ENCODE measurements at places on chromosomes 12 and 14.

- DNase-seq, result no peak
Measured at GRCh38 chr14:35940291-35940690, 114.2 kb downstream of the BRMS1L start.

DNA sequence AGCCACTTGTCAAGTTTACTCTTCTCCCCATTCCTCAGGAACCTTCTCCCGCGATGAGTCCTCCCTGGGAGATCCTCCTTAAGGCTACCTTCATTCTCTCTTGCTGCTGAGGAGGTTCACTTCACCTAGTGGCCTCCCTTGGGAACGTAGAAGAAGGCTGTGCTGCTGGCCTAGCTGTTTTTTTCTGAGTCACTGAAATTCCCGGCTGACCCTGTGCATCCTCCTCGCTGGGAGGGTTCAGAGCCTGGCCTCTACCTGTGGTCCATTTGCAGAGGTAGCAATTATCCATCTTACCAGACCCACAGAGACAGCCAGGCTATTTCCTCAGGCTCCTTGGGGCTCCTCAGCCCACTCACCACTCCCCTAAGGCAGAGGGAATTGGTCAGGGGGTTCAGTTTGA is 4.6 kb downstream of the KRT82 start:
- no peak for DNase-seq

DNA sequence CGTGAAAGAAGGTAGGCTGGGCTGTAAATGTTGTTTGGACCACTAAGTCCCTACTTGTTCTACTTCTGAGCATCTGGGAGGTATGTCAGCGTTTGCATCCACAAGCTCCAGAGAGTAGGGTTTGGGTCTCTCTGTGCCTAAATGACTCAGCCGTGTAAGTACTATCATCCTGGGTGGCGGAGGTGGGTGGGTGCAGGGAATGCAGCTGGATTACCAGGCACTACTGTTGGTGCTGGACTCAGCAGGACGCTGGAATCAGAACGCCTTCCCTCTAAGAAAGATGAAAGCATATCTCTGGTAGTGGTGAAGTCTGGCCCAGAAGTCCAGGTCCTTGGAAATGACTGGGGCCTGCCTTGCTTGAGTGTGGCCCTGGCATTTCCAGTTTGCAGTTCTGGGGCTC is 289.7 kb downstream of the PCNX1 start:
- DNase-seq, result no peak

GRCh38 chr14:78501909-78502308 is 331.7 kb downstream of the NRXN3 start:
- no peak for DNase-seq

DNA sequence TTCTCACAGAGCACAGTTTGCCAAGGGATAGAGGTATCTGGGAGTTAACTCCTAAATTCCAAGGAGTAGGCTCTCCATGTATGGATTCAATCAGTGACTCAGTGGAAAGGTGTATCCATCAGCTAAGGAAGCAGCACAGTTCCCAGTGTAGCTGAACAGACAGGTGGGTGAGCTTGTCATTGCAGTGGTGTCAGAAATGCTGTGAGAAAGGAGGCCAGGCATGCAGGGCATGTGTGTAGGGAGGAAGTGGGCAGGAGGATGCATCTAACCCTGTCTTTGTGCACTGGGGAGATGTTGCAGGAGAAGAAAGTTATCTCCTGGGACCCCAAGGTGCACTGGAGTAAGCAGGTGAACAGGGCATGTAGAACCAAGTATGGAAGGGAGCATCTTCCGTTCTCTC is 539.0 kb downstream of the VRK1 start:
- no peak for DNase-seq

DNA sequence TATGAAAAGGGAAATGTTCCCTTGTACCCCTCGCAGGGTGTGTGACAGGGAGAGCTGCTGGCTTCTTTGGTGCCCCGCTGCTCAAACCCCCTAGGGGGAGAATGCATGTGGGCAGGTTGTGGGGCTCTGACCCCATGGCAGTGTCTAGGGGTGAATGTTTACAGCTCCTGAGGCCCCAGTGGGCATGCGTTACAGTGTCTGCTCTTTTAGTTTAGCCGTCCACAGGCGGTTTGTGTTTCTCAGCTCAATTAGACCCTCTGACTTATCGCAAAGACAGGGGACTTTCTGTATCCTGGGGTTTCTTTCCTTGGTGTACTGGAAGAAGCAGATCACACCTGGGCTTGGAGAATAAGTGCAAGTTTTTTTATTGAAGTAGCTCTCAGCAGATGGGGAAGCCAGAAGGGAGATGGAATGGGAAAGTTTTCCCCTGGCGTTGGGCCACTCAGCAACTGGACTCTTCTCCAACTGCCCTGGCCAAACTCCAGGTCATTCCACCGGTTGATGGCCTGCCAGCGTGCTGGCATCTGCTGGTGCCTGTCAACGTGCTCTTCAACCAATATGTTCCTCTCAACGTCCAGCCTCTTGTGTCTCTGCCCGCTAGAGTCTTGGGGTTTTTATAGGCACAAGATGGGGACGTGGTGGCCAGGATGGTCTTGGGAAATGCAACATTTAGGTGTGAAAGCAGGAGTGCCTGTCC is 720.9 kb downstream of the FSCB start:
- DNase-seq, result no peak

DNA sequence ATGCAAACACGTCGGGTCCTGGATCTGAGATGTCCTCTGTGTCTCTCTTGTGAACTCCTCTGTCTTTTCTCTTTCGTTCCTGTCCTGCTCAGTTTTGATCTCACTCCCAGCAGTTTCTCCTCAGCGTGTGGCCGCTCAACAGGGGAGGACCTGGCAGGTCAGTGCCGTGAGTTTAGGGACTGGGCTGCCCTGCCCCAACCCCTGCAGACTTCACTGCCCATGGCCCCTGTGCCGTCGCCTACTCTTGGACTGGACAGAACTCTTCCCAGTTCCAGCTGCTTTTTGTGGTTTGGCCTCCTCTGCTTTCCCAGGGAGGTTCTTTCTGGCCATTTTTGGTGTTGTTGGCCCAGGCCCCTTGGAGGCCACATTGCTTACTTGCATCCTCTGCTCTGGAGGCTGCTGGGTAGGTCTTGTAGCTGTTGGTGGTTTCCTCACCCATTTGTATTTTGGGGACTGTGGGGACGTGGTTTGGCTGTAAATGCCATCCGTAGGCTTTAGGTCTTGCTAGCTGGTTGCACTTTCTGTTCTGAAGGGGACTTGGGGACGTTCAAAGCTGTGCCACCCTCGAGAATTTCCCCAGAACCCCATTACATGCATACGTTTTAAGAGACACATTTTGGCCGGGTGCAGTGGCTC is 20.0 kb upstream of the DNAH10 start:
- peak; percentile 11 for DNase-seq

- DNase-seq, result no peak
Measured at GRCh38 chr12:70815971-70816391, 104.6 kb downstream of the PTPRR start.
